Activated CD4-positive, alpha-beta T cell treated with anti-CD3 and anti-CD28 coated beads, Interleukin-2, amount 50 U/mL, for 48 hours (primary cell): ENCODE measurements at places on chromosomes 1 and 21.

GRCh38 chr1:2372551-2373490 is 18.5 kb downstream of the MORN1 start:
- no peak for DNase-seq

DNA sequence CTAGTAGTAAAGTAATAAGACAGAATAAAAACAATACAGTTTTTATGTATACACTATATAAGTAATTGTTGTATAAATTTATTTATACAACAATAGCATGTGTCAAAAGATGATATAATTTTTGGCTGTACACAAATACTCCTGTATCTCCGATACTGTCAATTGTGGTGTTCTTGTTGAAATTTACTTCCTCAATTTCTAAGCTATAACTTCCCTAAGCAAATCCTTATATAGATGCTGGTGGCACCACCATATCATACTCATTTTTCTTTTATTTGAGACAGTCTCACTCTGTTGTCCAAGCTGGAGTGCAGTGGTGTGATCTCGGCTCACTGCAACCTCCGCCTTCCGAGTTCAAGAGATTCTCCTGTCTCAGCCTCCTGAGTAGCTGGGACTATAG is 141.0 kb upstream of the HP1BP3 start:
- DNase-seq: no peak

- peak; percentile 49 for DNase-seq
Measured at GRCh38 chr1:9145021-9145668, 16.2 kb upstream of the GPR157 start.

- no peak for DNase-seq
Measured at GRCh38 chr1:181016563-181016962, 6.1 kb downstream of the STX6 start.

- DNase-seq: no peak
Measured at GRCh38 chr1:26203642-26204318, 13.4 kb downstream of the CATSPER4 start.

DNA sequence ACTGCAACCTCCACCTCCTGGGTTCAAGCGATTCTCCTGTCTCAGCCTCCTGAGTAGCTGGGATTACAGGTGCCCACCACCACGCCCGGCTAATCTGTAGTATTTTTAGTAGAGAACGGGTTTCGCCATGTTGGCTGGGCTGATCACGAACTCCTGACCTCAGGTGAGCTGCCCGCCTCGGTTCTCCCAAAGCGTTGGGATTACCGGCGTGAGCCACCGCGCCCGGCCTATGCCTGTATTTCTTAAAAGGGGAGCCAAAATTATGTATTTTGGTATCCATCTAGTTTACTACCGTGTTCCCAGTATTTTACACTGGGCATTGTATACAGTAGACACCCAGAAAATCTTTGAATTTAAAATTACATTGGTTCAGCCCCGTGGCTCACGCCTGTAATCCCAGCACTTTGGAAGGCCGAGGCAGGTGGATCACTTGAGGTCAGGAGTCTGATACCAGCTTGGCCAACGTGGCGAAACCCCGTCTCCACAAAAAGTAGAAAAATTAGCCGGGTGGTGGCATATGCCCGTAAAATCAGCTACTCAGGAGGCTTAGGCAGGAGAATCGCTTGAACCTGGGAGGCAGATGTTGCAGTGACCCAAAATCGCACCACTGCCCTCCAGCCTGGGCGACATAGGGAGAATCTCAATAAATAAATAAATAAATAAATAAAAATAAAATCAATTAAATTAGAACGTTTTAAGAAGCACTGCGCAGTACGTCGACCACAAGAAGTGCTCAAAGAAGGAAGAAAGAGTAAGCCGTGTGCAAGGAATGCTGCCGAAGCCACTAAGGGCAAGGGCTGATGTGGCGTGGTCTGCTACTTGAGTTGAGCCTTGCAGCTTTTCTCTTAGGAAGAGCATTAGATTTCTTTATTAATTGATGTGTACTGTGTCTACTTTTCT is 1.5 kb upstream of the THRAP3 start:
- DNase-seq: no peak

DNA sequence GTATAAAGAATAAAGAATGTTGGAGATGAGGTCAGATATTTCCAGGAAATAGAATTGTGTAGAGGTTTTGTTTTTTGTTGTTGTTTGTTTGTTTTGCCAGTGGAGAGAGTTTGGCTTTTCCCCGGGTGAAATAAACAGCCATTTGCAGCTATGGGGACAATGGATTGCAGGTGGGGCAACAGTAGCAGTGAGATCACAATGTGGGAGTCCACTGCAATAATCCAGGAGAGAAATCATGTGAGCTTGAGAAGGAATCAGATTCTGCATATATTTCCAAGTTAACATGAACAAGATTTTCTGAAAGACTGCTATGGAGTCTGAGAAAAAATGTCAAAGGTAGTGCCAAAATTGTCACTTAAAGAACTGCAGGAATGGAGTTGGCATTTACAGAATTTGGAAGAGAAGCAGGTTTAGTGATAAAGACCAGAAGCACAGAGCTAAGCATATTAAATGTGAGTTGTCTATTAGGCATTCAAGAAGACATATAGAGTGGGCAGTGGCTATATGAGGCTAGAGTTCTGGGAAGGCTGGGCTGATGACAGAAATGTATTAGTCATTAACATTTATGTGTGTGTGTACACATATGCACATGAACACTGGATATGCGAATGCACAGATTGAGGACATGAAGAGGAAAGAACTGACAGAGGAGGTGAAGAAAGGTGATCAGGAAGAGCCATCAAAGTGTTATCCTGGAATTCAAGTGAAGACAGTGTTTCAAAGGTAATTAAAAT is 729.6 kb upstream of the PTBP2 start:
- no peak for DNase-seq

DNA sequence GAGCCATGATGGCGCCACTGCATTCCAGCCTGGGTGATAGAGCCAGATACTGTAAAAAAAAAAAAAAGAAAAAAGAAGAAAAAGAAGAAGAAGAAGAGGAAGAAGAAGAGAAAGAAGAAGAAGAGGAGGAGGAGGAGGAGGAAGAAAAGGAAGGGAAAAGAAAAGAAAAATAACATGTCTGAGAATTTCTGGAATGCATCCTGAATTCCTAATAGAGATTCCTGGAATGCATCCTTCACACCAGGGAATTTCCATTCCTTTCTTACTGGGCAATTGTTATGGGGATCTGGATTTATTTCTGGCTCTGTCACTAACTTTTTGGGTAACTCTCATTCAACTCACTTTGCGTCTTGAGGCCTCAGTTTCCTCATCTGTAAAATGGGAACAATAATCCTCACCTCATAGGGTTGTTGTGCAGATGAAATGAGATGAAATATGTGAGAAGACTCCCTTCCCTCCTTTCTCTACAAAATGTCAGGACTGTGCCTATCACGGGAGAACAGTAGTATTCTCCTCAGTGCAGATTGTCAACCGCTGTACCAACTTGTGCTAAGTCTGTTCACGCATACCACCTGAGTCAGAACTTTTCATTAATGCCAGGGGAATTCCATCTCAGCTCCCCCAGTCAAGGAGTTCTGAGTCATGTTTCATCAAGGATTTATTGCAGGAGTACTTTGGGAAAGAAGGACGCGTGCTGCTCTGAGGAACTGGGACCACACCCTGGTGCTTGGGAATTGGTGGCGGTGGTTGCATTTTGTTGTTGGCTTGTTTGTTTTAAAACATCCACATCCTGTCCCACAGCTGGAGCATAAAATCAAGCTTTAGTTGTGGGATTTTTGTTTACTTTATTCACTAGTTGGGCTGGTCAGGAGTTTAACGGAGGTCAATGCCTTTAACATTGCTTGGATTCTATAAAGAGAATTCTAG is 42.4 kb upstream of the ROR1 start:
- DNase-seq: no peak

DNA sequence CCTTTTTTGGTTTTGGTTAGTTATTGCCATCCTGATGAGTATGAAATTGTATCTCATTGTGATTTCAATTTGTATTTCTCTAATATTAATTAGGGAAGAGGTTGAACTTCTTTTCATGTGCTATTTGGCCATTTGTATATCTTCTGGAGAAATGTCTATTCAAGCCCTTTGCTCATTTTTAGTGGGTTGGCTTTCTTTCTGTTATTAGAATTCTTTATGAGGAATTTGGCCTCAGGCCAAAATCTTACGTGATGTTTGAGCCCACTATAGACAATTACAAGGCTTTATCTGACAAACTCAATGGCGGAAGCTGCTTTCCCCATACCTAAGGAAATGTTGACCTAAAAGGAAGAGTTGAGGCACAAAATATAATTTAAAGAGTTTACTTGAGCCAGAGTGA is 32.9 kb downstream of the IVNS1ABP start:
- no peak for DNase-seq

DNA sequence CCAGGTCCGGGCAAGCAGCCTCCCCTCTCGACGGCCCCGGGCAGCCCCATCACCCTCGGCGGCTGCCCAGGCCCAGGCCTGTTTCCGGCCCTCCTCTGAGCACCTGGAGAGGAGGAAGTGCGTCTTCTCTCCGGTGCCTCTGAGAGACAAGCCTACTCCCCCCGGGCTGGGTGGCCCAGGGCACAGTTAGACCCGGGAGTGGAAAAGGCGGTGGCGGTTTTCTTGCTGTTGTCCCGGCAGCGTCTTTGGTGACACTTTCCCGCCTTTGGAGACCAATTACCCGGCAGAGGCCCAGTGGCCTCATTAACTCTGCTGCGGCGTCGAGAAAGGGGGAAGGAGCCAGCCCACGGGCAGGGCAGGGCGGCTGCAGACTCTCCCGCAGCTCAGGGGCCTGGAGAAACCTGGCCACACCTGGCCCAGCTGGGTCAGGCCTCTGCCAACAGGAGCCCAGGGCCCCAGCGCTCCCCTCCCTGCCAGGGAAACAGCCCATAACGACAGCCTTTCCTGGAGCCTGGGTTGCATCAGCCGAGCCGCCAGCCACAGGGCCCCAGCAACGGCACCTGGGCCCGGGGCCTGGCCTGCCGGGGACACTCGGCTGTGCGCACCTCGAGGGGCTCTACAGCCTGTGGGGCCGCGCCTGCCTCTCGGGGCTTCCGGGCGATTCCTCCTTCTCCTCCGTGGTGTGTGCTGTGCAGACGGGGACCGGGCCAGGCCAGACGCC is 28.4 kb upstream of the C1orf159 start:
- DNase-seq: peak; percentile 71

GRCh38 chr1:183039330-183039729 is 16.1 kb downstream of the LAMC1 start:
- no peak for DNase-seq
